Stimulated activated CD8-positive, alpha-beta memory T cell treated with anti-CD3 and anti-CD28 coated beads, Interleukin-15, amount 100 ng/mL, for 24 hours (primary cell): ENCODE measurements at places on chromosomes 1 and 21.

GRCh38 chr1:90402893-90403849 lies 313.9 kb downstream of the BARHL2 start:
- no peak for DNase-seq

GRCh38 chr1:117674521-117675400 lies 68.9 kb downstream of the TENT5C start:
- no peak for DNase-seq

GRCh38 chr1:4000811-4001251 lies 100.8 kb upstream of the C1orf174 start:
- DNase-seq: no peak

- no peak for DNase-seq
These were observed 15.8 kb upstream of the TRIM45 start for GRCh38 chr1:117137281-117137855.

GRCh38 chr1:51301844-51302162 lies 28.6 kb downstream of the TTC39A start:
- no peak for DNase-seq
